ENCODE measurements at places on chromosomes 7 and 10.

DNA sequence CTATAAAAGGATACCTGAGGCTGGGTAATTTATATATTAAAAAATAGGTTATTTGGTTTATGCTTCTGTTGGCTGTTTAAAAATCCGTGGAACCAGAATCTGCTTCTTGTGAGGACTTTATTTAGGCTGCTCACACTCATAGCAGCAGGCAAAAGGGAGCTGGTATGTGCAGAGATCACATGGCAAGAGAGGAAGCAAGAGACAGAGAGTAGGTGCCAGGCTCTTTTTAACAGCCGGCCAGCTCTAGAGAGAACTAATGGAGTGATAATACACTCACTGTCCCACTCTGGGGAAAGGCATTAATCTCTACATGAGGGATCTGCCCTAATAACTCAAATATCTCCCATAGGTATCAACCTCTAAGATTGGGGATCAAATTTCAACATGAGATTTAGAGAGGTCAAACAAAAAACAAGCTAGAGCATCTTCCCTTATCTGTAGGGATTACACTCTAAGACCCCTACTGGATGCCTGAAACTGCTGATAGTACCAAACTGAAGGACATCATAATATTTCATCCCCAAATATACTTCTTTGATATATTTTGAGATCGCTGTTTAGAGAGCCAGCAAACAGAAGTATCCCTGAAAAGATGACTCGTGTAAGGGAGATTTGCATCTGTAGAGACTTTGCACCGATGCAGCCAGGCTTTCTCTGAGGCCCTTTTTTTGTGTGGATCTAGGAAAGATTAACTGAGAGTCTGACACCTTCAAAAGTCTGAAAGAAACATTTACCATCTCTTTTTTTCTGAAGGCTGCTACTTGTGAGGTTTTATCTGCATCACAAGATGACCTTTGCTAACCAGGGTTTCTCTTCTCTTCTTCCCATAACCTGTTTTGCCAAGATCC, 717.0 kb upstream of the MBL2 start:
- DNase-seq = no peak

GRCh38 chr7:19405541-19405940, 260.3 kb upstream of the FERD3L start:
- DNase-seq = no peak

DNA sequence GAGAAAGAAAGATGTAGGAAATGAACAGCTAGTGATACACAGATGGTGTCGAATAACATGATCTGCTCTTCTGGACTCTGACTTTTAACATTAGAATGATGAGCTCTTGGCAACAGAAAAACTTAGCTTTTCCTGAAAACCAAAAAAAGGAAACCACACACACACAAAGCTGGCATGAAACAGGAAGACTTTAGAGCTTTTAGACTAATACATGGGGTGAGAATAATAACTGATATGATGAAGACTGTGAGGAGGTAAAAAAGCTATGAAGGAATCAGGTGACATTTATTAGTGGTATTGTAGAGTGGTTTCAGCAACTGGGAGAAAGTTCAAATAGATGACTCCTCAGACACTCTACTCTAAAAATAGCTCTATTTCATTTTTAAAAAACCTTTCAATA, 491.9 kb downstream of the PARD3 start:
- DNase-seq = no peak

- no peak for DNase-seq
Measured at GRCh38 chr7:43291789-43292188, 179.3 kb downstream of the HECW1 start.
